Neural crest cell (in vitro differentiated cells): ENCODE measurements at places on chromosomes 5 and 9.
A peak's percentile ranks its signal among the peaks of the same experiment; 100 is the strongest.

GRCh38 chr9:95171596-95171995 lies 145.9 kb downstream of the FANCC start:
- no peak for DNase-seq

DNA sequence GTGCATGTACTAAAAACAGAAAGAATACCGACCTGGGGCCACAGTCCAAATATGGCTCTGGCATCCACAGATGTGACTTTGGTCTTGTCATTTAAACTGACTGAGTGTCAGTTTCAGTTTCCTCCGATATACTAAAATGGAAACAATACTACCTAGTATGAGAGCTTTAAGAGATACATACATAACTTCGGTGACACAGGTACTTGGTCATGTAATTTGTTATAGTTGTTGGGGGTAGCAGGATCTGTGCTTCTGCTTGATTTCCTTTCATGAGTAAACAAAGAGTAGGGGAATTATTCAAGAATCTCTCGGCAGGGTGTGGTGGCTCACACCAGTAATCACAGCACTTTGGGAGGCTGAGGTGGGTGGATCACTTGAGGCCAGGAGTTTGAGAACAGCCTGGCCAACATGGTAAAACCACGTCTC lies 32.1 kb downstream of the MTMR12 start:
- DNase-seq: no peak

DNA sequence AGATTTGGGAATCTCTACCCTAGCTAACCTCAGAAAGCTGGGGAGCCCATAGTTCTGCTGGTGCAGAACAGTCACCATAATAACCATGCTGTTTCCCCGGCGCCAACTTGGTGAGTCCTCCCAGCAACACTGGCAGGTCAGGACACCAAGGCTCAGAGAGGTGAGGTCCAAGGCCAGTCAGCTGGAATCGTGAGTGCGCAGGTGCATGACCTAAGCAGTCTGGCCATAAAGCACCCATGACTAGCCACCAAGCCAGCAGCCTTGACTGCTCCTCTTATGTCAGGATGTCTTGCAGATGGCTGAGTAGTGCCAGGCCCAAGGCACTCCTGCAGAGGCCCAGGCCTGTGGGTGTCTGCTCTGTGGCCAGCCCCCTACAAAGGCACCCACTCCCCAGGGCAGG lies 2.6 kb downstream of the RNF44 start:
- no peak for DNase-seq

- DNase-seq: no peak
Observed at GRCh38 chr9:116156621-116157314, 3.2 kb downstream of the PAPPA start.

GRCh38 chr5:178305801-178306200 lies 73.2 kb upstream of the PHYKPL start:
- DNase-seq: no peak

DNA sequence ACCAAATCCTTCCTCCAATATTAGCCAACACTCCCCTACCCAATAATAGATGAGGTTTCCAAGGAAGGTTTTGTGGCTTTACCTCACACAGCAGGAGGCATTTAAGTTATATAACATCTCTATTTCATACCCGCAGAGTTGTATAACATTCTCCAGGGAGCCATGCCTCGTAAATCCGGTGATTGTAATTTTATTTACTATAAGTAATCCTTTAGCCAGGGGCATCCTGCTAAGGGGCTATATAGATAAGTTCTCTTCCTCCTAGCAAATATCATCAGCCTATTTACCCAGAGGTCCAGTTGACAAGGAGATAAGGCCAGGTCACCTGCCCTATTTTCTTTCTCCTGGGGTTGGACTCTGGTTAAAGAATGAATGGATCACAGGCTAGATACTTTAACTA lies 2051.0 kb downstream of the EFNA5 start:
- DNase-seq: no peak

- no peak for DNase-seq
Observed at GRCh38 chr5:95617057-95617456, 2.8 kb upstream of the GPR150 start.

- no peak for DNase-seq
Observed at GRCh38 chr5:161372682-161373344, 173.7 kb downstream of the GABRB2 start.

GRCh38 chr5:41637424-41637823 lies 127.0 kb upstream of the PLCXD3 start:
- DNase-seq: peak; percentile 4

DNA sequence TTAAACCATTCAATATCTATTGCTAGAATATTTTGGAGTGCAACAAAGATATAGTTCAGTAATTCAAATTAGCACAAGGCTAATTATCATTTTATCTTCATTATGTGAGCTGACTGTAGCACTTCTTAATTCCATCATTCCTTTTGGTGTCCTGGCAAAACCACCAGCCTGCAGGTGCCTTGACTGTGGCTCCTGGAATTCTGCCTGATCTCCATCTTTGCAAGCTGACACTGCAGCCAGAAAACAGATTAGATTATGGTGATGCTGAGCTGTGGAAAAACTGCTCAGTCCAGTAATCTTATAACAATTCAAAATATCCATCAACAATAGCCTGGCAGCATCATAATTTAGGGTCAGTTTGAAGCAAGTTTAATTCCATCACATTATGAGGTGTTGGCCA lies 919.5 kb downstream of the DTWD2 start:
- DNase-seq: no peak

GRCh38 chr9:84929068-84929467 lies 259.5 kb downstream of the NTRK2 start:
- no peak for DNase-seq
